ENCODE measurements at places on chromosomes 4 and X. TPM values are rescaled to one million over a fixed set of nuclear protein-coding genes. Genes with fewer than 3 reads are reported as not detected.

DNA sequence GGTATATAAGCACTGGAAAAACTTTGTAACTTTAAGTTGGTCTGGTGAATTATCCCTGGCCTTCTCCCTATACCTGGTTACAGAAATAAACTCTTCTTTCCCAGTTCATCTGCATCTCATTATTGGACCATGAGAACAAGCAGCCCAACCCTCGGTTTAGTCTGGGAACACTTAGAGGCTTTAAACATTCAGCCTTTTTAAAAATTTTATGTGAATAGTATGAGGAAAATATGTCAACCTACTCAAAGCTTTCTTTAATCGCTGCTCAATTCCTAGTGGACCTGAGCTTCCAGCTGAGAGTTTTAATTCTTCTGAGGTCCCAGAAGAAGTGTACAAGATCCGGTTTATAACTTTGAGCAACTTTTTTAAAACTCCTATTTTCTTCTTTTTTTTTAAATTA is 358.6 kb upstream of the NOCT start:
- no peak for DNase-seq

- DNase-seq: no peak
Measured at GRCh38 chr4:138938366-138938690, 77.3 kb upstream of the NOCT start.

GRCh38 chr4:15376594-15376993 is 51.2 kb upstream of the C1QTNF7 start:
- no peak for DNase-seq

Gene TRIM61
- total RNA-seq: 0.81 TPM

DNA sequence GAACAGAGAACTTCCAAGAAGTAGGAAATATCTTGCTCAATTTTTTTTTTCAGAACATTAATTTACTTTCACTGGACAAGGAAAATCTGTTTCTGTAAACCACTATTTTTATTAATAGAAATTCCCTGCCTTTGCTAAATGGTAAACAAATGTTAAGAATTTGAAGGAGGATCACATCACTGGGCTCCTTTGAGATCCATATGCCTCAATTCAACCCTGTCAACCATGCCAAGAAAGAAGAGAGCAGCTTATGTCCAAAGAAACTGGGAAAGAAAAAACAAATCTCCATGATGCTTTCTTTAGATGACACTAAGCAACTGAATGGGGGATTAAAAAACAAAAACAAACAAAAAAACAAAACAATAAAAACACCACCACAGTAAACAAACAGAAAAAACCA is 47.7 kb downstream of the LNX1 start:
- DNase-seq: no peak

Gene CSTF2
- 11.1 TPM for total RNA-seq

GRCh38 chr4:127400731-127401346 is 231.9 kb upstream of the INTU start:
- peak; percentile 78 for DNase-seq

GRCh38 chr4:174332741-174333493 is 49.2 kb downstream of the CEP44 start:
- no peak for DNase-seq

DNA sequence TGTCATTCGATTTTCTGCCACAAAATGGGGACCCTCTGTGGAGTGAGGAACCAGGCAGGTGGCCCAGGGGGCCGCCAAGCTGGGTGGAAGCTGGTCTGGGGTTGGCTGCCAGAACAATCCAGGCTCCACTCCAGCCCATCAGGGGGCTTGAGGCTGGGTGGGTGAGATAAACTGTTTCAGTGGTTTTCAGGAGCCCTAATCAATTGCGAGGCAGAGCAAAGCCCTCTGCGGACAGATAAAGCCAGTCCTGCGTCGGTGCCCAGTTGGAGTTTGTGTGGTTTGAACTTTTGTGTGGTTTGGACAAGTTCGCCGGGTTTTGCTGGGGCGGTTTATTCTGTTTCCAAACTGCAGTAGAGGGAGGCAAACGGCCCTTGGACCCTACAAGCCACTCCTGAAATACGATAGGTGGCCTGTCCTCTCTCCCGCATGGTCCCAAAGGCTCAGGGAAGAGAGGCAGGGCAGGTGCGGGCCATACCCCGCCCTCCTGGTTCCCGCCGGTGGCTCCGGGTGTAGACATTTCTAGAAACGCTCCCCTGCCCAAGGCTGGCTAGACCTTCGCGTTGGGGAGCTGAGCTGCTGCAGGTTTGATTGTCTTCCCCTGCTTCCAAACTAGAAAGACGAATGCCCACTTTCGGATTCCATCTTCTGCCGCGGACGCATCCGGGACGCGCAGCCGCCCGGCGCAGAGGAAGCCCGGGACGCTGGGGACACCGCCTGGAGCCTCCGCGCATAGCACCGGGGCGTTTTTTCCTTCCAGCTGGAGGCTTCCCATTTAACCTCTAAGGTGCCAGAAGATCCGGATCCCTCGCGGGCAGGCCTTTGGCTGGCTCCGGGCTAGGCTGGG is 169.0 kb upstream of the BCOR start:
- peak; percentile 75 for DNase-seq

DNA sequence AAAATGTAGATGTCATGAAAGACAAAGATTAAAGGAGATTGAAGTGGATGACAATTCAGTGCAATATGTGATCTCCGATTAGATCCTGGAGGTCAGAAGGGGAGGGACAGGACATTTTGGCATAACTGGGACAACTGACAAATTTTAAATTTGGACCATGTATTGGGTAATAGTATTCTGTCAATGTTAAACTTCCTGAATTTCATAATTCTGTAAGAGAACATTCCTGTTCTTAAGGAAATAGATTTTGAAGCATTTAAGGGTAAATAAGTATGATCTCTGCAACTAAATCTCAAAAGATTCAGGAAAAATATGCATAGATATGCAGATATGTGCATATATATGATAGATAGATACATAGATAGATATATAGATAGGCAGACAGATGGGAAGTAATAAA is 11.0 kb downstream of the ODAPH start:
- no peak for DNase-seq

DNA sequence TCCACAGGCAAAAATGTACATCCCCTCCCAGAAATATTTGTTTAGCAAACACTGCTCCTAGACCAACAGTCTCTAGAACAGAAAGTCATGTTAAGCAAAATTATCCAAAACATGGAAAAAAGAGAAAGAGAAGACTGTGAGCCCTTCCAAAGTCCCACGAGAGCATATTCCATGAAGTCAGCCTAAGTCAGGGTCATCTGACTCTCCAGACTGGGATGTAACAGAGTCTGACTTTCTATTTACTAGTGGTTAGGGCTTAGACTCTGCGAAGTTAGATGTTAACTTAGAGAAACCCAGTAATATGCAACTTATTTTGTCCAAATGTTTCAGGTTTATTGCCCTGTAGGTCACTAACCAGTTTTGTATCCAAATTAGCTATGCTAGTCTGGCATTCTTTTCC is 102.3 kb downstream of the MID1 start:
- no peak for DNase-seq

Gene CWH43
- not detected for total RNA-seq

DNA sequence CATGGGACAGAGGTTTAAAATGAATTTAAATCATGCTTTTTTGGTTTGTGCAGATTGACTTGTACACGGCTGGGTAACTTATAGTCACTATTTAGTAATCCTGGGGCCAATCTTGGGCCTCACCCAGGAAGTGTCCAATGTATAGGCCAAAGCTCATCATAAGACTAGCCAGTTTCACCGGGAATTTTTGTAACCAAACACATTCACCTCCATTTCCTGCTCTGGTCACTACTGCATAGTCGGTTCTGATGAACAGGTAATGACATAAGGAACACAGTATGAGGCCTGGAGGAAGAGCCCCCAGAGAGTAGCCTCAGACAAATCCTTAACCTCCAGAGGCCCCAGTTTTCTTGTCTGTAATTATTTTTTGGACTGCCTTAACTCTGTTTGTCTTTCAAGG is 81.9 kb downstream of the HPRT1 start:
- no peak for DNase-seq

DNA sequence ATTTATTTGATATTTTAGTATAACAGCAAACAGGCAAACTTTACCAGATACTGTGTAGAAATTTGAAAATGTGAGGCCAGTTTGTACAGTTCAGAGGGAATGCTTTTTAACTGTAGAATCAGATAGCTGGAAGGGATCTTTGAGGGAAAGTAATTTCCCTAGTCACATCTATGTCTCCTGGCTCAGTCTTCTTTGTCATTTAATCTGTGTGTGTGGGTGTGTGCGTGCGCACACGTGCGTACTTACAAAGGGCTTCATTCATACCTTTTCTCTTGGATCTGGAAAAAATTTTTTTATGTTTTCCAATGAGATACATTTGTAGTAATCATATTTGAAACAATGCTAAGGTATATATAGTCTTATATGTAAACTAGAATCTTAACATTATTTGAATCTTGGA is 44.6 kb downstream of the IL13RA1 start:
- no peak for DNase-seq

DNA sequence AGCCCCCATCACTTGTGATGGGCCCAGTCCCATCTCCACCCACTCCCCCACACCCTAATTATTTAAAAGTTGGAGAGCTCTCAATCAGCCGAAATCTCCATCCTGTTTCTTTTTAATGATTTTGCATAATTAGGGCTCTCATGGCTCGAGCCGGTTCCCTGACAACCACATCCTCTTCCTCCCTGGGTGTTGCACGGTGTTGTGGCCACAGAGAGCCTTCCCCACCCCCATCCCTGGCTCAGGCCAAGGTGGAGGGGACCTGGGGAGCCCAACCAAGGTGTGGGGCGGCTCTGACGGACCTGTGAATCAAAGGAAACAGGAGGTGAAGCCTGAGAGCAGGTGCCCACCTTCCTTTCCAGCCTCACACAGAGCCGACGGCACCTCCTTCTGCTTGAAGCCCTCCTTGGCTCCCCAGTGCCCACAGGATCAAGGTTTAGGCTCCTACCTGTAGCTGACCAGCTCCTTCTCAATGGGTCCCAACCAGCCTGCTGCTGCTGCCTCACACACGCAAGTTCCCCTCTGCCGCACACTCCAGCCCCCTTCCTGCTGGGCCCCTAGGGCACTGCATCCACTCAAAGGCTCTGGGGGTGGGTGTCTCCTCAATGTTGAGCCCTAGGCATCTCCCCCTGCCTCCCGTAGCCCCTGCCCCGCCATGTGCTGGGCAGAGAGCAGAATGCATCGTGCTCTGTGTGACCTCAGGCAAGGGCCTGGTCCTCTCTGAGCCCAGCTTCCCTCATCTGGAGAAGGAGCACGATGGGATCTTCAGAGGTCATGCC is 68.7 kb downstream of the WFS1 start:
- peak; percentile 11 for DNase-seq

GRCh38 chr4:61763682-61764081 is 563.6 kb downstream of the ADGRL3 start:
- DNase-seq: no peak

Gene SPACA5B
- total RNA-seq: not detected

- no peak for DNase-seq
Measured at GRCh38 chr4:124065936-124066335, 646.6 kb downstream of the ANKRD50 start.

GRCh38 chr4:168319486-168320019 is 1.0 kb upstream of the DDX60 start:
- no peak for DNase-seq

Gene CPLX1
- total RNA-seq: 5.2 TPM

DNA sequence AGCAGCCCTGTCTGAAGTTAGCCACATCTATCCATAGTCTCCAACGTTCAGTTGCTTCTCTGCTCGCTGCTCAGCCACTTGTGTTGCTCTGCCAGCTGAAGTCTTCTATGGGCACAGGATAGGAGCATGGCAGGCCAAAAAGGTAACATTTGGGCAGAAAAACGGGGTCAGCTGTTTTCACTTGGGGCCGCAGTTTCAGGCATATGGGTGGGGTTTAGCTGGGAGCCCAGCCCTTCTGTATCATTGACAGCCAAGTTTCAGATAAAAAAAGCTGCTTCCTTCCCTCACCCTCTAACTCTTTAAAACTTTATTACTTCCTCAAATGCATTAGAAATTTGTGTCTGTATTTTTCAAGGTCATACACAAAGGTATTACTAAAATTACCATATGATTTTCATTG is 18.4 kb upstream of the MANBA start:
- no peak for DNase-seq

Gene RS1
- not detected for total RNA-seq

- DNase-seq: no peak
Measured at GRCh38 chr4:4861390-4862018, 2.0 kb downstream of the MSX1 start.

- no peak for DNase-seq
Measured at GRCh38 chr4:68365068-68365467, 15.2 kb upstream of the YTHDC1 start.

DNA sequence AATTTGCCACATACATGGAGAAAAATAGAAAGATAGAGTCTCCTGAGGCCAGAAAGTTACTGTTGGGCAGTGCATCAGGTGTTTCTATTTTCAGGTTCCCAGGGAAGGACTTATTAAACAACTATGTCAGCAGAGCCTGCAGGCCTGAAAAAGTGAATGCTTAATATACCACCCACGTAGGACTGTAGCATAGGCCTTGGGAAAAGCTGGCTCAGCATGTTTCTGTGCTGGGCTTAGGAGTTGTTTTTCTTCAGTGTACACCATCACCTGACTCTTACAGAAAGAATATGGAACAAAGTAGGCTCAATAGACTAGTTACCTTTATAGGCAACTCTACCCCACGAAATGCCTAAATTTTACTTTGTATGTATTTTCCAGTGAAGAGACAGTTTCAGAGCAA is 1385.9 kb downstream of the FAM133A start:
- no peak for DNase-seq

DNA sequence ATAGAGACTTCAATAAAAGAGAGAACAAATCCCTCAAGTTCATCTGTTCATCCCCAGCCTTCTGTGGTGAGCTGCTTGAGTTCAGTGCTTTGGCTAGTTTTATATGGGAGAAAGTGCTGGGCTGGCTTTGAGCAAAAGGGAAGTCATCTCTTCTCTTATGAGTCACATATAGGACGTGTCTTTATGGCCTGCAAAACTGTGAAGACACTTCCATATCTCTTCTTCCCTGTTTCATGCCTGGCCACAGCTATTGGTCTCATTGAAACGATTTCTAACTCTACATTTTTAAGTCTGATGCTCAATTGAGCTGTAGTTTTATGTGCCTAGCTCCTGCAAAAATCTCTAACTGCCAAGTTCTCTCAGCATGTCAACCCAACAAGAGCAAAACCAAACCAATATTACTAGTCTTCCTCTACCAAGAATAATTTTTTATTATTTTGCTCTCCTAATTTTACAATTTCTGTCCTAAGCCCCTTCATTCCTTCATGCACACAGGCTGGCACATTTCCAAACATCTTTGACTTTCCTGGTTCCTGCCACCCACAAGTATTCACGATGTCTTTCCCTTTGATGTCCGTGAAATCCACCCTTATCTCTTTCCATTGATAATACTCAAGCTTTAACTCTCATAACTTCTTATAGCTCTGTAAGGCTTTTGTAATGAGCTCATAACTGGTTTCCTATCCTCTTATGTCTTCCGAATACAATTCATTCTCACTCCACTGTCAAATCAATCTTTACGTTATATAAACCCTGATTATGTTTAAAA is 165.3 kb downstream of the BTC start:
- DNase-seq: no peak

Gene MMRN1
- 87.0 TPM for total RNA-seq

Gene CCNI
- total RNA-seq: 384 TPM
